ENCODE measurements at places on chromosomes 12 and 14. TPM values are rescaled to one million over a fixed set of nuclear protein-coding genes. Genes with fewer than 3 reads are reported as not detected.

GRCh38 chr14:47365233-47365632, 310.2 kb downstream of the MDGA2 start:
- H3K27me3 ChIP-seq: no peaks in the 10 kb centered on the region
- no peak overlapping the region for H3K27ac ChIP-seq
- H3K4me1 ChIP-seq: no peaks in the 10 kb centered on the region
- DNase-seq: peak; percentile 20
- H3K4me3 ChIP-seq: no peak overlapping the region
- no peaks in the 10 kb centered on the region for H3K36me3 ChIP-seq

CDKL1 gene
- total RNA-seq: 6.1 TPM

GRCh38 chr12:19052689-19053088, 76.8 kb upstream of the PLEKHA5 start:
- no peaks in the 10 kb centered on the region for H3K36me3 ChIP-seq
- H3K4me3 ChIP-seq: no peak overlapping the region
- H3K4me1 ChIP-seq: no peaks in the 10 kb centered on the region

MANSC4 gene
- total RNA-seq: not detected

AKAP5 gene
- total RNA-seq: 0.27 TPM

DNA sequence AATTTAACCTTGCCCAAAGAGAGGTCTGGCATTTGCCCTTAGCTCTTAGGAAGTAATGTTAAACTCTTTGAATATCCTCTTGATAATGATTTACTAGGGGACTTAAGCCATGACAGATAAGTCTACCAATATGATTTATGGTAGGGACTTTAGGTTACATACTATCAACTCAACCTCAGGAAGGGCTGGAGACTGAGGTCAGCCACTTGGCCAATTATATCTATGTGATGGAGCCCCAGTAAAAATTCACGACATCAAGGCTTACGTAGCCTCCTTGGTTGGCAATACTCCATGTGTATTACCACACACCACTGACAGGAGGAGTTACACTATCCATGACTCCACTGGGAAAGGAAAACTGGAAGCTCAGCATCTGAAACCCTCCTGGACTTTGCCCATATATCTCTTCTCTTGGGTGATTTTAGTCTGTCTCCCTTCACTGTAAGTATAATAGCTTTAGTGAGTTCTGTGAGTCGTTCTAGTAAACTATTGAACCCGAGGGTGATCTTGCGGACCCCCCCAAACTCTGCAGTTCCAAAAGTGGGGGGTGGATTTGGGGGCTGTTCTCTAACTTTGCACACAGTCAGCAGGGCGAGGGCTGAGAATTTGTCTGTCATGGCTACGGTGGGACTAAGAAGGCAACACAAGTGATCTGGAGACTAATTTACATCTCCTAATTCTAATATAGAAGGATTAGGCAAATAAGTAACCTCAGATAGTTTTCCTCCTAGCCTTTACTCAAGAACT, 62.3 kb downstream of the R3HDM2 start:
- no peak overlapping the region for H3K27ac ChIP-seq
- H3K4me3 ChIP-seq: no peak overlapping the region
- no peaks in the 10 kb centered on the region for H3K4me1 ChIP-seq
- peaks cover 2% of the 10 kb centered on the region for H3K36me3 ChIP-seq
- H3K27me3 ChIP-seq: no peaks in the 10 kb centered on the region

- peaks cover 21% of the 10 kb centered on the region for H3K4me1 ChIP-seq
- no peak within 1 kb of the TSS for H3K27ac ChIP-seq
- no peaks in the 10 kb centered on the region for H3K36me3 ChIP-seq
Measured at GRCh38 chr14:24339284-24340151, at the start of gene RIPK3. Gene RIPK3 (minus strand): TSS chr14:24339991. CDS start chr14:24339826, 165 bp downstream.

MFAP5 gene
- total RNA-seq: 211 TPM

All from muscle of leg (tissue), 16 donors.